Endodermal cell (in vitro differentiated cells): ENCODE measurements at places on chromosomes 13 and 19. TPM values are rescaled to one million over a fixed set of nuclear protein-coding genes. Genes with fewer than 3 reads are reported as not detected.

TNFRSF19 gene
- 4.1 to 10.7 TPM (median 9.2 TPM) in 3 replicates for total RNA-seq

STOML3 gene
- total RNA-seq = not detected in 2 replicates

CERS4 gene
- total RNA-seq = 73.2 to 85.2 TPM (median 76.9 TPM) in 3 replicates

SULT2A1 gene
- 0.16 and 0.18 TPM in 2 replicates for total RNA-seq

LYPD3 gene
- total RNA-seq = 0.50 and 0.51 TPM in 2 replicates

DDA1 gene
- 36.9 and 43.7 TPM in 2 replicates for total RNA-seq

IFNL1 gene
- not detected in 3 replicates for total RNA-seq

UBL3 gene
- total RNA-seq = 16.4 to 17.3 TPM (median 16.5 TPM) in 3 replicates

ZNF763 gene
- 5.0 to 6.8 TPM (median 5.4 TPM) in 3 replicates for total RNA-seq

POU2F2 gene
- 1.1 to 2.3 TPM (median 1.8 TPM) in 3 replicates for total RNA-seq

TJP3 gene
- 15.3 and 15.7 TPM in 2 replicates for total RNA-seq

GPX4 gene
- 331 and 349 TPM in 2 replicates for total RNA-seq

TRAPPC5 gene
- total RNA-seq = 91.0 and 93.1 TPM in 2 replicates

ZNF559 gene
- total RNA-seq = 11.2 to 18.9 TPM (median 18.1 TPM) in 3 replicates

C13orf42 gene
- 25.0 and 27.7 TPM in 2 replicates for total RNA-seq
